ENCODE measurements at places on chromosomes 2 and 18. TPM values are rescaled to one million over a fixed set of nuclear protein-coding genes. Genes with fewer than 3 reads are reported as not detected.
A peak's percentile ranks its signal among the peaks of the same experiment; 100 is the strongest.

GRCh38 chr2:121356058-121356640, 71.1 kb upstream of the TFCP2L1 start:
- no peak for DNase-seq

Gene SERPINB12
- not detected for total RNA-seq

DNA sequence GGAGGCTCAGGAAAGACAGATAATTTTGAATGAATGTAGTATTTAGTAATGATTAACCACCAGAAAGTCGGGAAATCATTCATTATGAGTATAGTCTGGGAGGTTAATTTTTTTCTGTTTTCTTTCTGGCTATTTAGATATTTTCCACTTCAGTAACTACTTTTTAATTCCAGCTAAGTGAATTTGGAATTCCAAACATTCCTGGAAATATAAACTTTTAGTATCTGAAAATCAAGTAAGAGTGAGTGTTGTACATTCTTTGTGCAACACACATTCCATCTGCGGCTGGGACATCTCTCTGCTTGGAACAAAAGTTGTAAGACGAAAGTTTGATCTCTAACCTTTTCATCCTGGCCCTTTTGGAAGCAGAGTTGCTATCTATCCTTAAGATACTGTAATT, 275.7 kb upstream of the SPRED2 start:
- DNase-seq, result no peak

GRCh38 chr2:223855426-223855825, 18.0 kb upstream of the AP1S3 start:
- no peak for DNase-seq

- DNase-seq, result no peak
Measured at GRCh38 chr2:158894572-158894971, 73.9 kb upstream of the TANC1 start.

DNA sequence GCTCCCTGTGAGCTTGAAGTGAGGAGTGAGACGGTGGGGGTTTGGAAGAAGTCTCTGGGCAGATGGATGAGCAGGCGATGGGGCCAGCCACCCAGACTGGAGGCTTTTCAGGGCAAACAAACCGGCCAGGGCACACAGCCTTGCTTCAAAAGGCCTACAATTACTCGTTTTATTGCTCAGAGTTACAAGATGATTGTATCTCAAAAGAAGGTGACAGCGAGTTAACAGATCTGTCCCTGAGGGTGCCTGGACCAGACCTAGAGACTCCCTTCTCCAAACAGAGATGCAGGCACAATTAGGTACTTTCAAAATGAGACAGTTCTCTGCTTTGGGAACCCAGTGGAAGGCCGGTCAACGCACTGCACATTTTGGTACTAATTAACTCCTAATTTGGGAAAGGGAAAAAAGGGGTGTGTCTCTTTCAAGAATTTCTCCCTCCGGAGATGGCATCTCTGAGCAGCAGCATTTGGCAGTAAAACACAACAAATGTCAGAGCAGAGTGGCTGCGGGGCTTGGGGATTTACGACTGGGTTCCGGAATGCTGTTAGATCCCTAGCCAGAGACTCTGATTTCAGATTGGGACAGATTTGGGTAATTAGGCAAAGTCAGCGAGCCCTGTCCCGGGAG, 226.7 kb downstream of the TTC32 start:
- no peak for DNase-seq

- no peak for DNase-seq
Measured at GRCh38 chr18:70421471-70422390, 132.9 kb downstream of the SOCS6 start.

Gene RASGRP3
- total RNA-seq, result 3.6 TPM

DNA sequence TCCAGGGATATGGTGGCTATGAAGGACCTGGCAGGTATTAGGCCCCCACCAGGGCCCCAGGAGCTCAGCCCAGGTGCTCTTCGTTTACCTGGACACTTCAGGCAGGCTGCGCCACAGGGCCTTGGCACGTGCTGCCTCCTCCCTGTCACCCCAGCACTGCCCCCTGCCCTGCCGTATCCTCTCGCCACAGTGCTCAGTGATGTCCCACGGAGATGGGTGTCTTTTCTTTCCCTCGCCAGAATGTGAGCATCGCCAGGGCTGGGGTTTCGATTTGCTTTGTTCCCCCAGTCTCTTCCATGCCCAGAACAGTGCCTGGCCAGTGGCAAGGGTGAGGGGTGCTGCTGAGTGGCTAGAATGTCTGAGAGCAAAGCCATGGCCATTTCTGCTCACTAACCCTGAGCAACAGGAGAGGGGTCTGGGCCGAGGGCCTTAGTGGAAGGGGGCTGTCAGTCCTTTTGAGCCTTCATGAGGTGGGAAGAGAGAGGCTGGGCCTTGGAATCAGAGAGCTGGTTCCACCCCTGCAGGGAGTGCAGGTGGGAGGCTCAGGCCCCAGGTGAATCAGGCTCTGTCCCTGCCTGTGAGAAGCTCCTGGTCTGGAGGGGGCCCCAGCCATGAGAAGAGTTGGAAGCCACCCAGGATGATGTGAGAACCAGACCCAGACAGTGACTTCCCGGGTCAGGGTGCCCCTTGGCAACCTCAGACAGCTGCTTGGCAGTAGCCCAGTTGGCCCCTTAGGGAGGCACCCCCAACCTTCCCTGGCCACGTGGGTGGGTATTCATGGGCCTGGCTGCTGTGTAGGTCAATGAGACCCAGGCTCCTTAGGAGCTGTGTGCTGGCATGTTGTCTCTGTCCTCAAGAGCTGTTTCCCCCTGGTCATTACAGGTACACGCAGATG, 129.9 kb upstream of the HS6ST1 start:
- DNase-seq, result no peak

- DNase-seq, result no peak
Measured at GRCh38 chr18:10269261-10269660, 185.2 kb upstream of the APCDD1 start.

DNA sequence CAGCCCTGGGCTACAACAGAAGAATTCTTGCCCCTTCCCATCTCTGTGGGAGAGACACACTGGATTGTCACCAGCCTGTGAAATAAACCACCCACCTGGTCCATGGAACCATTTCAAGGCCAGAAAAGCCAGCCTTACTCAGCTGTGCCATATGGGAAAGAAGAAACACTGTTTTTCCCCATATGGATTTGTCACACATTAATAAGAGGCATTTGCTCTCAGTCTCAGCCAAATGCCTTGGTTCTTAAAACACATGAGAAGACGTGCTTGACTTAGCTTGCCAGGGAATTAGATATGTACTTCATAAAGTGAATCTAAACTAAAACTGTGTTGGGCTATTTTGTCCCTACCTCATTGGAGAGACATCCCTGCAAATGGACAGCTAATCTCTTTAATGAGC, 308.6 kb upstream of the TNP1 start:
- DNase-seq, result no peak

- DNase-seq, result no peak
Measured at GRCh38 chr2:229477269-229477755, 206.2 kb upstream of the PID1 start.

DNA sequence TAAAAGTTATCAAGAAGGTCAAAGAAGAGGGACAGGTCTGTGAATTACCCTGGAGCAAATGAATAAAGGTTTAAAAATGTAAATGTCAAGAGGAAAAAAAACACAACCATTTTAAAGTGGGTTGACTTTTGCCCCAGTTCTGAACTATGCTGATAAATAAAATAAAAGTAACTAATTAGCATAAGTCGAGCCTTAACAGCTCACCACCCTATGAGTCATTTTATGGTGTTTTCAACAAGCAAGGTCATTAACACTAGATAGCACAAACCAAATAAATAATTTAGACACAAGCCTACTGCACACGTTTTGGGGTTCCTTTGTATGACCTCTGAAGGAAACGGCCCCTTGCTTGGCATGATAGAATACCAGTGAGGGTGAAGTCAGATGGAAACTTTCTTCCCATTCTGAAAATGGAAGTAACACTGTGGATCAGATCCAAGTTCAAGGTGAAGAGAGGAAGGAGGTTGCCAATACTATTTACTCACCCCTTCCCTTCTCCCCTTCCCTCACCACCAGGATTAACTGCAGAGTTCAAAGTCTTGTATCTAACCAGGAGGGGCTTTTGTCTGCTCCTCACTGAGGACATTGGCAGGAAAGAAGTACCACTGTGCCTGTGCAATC, 380.0 kb upstream of the ACVR2A start:
- DNase-seq, result no peak

GRCh38 chr2:88187038-88187676, 17.0 kb downstream of the THNSL2 start:
- no peak for DNase-seq

DNA sequence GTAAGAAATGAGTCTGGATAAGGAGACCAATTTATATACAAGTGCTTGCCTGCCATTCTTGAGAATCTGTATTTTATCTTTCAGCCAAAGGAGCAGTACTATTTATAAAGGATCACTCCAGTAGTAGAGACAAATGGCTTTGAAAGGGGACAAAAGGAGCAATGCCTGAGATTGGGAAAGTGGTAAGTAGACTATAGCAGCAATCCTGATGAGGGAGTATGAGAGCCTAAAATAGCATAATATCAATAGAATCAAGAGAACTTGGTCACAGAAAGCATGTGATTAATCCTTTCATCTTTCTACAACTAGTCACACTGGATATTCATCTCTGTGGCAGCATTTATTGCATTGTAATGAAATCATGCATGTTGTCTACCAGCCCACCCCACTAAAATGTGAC, 20.2 kb downstream of the NRXN1 start:
- no peak for DNase-seq

DNA sequence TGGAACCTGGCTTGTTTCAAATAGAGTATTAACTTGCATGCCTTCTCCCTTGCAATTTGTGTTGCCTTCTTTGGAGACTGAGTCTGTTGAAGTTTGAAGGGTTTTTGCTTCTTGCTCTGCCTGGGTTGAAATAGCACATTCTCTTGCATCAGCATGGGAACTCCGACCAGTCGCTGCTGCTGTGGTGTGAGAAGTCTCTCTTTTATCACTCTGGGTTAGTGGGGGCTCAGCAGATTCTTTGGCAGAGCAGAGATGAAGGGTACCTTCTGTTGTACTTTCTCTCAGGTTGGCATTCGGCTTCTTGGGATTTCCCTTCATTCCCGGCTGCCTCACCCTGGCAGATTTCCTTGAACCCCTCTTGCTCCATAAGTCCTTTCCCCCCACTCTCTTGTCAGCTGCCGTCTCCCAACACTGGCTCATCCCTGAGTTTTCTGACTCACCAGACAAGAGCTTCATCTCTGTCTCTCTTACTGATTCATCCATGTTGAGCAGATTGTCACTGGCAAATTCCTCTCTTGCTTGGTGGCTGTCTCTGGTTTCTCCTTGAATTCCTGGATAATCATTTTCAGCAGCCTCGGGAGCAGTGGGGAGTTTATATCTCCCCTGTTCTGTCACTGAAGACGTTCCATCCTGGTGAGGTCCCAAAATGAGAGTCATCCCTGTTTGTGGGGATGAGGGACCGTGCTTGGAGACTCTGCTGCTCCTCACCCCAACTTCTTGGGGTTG, 49.9 kb downstream of the ALPK2 start:
- no peak for DNase-seq

DNA sequence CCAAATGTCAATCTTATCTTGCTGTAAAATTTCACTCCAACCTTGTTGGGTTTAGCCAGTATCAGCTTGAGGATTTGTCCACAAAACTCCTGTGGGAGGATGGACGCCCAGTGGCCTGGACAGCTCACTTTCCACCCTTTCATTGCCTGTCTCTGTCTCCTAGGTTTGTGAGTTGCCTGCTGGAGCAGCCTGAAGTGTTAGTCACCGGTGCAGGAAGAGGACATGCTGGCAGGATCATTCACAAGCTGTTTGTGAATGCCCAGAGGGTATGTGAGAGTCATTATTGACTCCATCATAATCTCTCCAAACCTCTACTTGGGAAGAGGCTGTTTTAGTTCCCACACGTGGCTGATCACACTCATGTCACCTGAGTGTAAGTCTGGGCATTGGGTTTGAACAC, 112.3 kb downstream of the RAB3GAP1 start:
- DNase-seq, result no peak

- DNase-seq, result peak; percentile 54
Measured at GRCh38 chr18:3585656-3586509, 135.9 kb downstream of the TGIF1 start.

GRCh38 chr2:227661025-227661649, 5.5 kb upstream of the SCYGR5 start:
- no peak for DNase-seq

DNA sequence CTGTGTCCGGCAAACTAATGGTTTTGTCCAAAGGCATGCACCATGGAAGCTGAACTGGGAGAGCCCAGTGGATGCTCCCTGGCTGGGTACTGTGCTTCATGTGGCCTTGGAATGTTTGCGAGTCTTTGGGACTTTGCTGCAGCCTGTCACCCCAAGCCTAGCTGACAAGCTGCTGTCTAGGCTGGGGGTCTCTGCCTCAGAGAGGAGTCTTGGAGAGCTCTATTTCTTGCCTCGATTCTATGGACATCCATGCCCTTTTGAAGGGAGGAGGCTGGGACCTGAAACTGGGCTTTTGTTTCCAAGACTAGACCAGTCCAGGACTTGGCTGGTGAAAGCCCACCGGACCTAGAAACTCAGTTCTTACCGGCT, 1.7 kb downstream of the MARS2 start:
- no peak for DNase-seq

Gene CCDC85A
- not detected for total RNA-seq

GRCh38 chr2:11719230-11719977, 27.0 kb upstream of the LPIN1 start:
- DNase-seq, result no peak

Gene KLHL41
- total RNA-seq, result not detected

DNA sequence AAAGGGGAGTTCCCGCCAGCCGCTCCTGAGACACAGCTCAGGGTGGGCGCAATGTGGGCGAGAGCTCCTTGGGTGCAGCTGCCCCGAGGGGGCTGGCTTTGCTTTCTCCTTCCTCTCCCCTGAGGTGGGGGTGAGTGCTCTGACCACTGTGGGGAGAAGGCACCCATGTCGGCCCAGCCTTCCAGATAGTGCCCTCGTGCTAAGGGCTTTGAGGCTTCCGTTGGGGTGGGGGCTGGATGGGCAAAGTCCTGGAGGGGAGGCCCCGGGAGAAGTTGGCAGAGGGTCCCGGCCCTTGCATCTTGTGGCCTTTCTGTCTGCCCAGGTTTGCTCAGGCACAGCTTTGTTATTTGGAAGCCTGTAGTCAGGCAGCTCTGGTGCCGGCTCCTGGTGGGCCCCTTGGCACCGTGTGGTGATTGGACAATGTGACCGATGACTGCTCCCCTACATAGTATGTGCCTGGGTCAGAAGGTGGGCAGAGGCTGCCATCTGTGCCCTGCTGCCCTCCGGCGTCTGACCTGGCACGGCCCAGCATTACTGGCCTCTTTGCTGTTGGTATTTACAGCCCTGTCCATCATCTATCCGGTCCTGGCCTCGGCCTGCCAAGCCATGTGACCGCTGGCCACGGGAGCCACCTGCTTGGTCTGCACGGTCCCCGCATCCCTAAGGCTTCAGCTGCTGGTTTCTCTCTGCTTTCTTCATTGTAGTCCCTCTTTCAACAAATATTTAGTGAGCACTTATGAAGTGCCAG, 50.8 kb downstream of the TWIST2 start:
- no peak for DNase-seq

DNA sequence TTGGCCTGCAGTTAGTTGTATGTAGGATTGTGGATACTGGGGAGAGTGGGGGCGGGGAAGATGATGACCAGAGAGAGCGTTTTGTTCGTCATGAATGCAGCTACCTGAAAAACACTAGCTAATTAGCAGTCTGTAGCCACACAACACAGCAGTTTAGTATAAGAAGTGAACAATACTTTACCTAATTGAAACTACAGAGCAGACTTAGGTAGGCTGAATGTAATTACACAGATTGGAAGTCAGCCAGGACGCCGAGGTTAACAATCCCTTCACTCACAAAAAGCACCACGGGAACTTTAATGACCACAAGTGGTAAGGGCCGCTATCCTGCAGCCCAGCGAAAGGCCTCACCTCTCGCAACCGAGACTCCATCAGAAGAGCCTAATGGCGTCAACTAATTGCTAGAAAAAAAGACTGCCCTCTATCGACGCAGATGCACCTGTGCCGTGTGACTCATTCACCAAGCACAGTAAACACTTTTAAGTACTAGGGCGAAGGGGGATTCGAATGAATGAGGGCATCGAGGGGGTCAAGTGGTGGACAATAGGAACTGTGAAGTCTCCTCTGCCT, 591.0 kb downstream of the ARHGAP15 start:
- DNase-seq, result no peak
